ENCODE measurements at places on chromosomes 12 and 14. TPM values are rescaled to one million over a fixed set of nuclear protein-coding genes. Genes with fewer than 3 reads are reported as not detected.
A peak's percentile ranks its signal among the peaks of the same experiment; 100 is the strongest.

DNA sequence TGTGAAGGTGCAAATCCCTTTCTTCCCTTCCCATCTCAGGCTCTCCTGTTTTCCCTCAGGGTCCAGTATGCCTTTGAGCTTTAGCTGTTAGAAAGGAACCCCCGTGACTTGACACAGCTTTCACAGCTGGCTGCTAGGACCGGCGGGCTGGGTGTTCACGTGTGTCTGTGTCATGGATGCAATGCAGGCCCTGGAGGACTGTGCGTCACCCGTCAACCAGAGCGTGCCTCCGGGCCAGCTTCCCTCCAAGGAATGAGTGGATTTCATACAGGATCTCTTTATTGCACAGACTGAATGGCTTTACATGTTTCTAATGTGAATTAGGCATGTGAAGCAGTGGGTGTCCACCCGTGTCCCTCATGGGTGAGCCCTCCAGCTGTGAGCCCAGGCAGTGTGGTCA lies 77.4 kb downstream of the AACS start:
- DNase-seq, result no peak

- DNase-seq, result no peak
Measured at GRCh38 chr12:5047094-5047493, 3.4 kb downstream of the KCNA5 start.

DNA sequence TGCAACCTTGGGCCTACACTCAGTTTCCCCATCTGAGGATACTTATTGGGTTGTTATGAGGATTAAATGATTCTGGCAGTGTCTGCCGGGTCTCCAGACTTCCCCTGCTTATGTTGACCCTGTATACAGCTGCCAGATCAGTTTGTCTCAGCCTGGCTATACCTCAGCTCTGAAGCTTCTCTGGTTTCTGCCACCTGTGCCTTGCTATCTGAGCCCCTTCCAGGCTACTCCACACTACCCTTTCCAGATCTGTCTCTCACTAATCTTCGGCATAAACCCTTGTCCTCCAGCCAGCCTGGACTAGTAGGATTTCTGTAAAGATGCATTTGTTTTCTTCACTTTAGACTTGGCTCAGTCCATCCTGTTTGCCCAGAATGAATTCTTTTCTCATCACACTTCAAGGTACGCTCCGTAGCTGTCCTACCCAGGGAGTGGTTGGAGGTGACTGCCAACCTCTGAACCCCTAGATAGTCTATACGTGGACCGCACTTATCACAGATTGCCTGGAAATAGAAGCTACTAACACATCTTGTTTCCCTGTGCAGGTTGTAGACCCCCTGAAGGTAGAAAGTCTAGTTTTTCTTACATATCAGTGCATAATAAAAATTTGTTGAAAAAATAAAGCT lies 422.4 kb downstream of the RAD51B start:
- DNase-seq, result no peak

DNA sequence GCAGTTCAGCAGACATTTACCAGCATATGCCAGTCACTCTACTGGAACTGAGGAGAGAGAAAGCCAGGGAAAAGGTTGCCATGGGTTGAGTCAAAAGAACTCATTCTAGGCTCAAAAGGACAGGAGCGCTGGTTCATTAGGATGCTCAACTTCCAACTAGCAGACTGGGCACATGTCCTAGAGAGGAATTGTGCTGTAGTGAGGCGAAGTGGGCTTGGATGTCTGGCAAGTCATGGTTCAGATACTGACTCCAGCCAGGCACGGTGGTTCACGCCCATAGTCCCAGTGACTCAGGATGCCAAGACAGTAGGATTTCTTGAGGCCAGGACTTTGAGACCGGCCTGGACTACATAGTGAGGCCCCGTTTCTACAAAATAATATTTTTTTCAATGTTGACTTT lies 281.5 kb downstream of the CACNA1C start:
- no peak for DNase-seq

DNA sequence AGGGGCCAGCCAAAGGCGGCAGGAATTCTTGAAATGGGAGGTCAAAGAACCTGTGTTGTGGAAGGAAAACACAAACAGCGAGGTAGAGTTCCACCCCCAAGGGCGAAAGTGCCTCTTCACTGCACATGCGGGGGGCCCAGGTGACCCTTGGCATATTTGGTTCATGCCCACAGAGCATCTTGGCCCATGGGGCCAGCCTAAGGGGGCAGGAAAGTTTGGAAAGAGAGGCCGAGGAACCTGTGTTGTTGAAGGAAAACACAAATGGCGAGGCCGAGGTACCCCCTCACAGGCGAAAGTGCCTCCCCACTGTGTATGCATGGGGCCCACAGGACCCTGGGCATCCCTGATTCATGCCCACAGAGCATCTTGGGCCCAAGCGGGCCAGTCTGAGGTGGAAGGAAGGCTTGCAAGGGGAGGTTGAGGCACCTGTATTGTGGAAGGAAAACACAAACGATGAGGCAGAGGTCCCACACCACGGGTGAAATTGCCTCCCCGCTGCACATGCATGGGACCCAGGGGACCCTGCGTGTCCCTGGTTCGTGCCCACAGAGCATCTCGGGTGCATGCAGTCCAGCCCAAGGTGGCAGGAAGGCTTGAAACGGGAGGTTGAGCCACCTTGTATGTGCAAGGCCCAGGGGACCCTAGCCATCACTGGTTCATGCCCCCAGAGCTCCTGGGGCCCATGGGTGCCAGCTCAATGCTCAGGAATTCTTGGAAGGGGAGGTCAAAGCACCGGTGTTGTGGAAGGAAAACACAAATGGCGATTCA lies 384.1 kb downstream of the ALG10 start:
- DNase-seq, result peak; percentile 4

DNA sequence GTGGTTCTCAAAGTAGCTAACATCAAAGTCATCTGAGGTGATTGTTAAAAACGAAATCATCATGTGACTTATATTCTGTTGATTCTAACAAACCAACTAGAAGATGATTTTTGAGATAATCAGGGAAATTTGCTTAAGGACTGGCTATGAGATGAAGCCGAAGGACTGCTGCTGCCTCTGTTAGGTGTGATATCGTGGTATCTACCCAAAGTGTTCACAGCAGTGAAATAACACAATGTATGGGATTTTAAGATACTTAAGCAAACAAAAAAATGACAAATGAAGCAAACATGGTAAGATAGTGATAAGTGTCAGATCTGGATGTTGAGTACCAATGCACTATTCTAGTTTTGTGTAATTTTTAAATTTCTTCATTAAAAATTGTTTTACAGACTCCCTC lies 59.1 kb downstream of the GXYLT1 start:
- no peak for DNase-seq

Gene EPS8
- total RNA-seq, result 16.4 TPM

Gene CLEC4D
- total RNA-seq, result 0.50 TPM

Gene KRT6A
- not detected for total RNA-seq

Gene PTPRB
- 36.8 TPM for total RNA-seq

Gene KIF26A
- total RNA-seq, result 4.9 TPM
